Kidney (tissue), 22 donors: ENCODE measurements at places on chromosomes 3 and 15. TPM values are rescaled to one million over a fixed set of nuclear protein-coding genes. Genes with fewer than 3 reads are reported as not detected.

Gene CTDSPL
- 55.9 TPM for polyA plus RNA-seq

Gene ATP13A3
- 15.3 TPM for polyA plus RNA-seq

Gene CEP97
- polyA plus RNA-seq = 1.7 TPM

Gene CCR5
- polyA plus RNA-seq = 0.32 TPM

Gene CELF6
- polyA plus RNA-seq = 3.8 TPM

Gene TMA7
- polyA plus RNA-seq = 631 TPM

Gene MOBP
- not detected for polyA plus RNA-seq

Gene SEC22A
- polyA plus RNA-seq = 18.6 TPM
